ENCODE measurements at places on chromosomes 4 and X.

DNA sequence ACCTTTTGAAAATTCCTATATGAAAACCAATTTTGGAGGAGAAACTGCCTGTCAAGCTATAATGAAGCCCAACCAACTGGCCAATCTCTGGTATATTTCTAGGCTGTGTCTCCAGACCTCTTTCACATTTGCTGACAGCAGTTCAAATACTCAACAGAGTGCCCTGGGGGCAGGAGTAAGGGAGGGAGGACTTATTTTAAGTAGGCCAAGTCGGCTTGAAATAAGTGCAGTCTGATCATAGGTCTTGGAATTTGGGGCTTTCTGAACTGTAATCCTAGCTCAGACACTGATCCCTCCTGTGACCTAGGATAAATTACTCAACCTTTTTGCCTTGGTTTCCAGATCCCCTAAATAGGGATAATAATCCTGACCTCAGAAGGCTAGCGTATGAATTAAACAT lies 59.4 kb upstream of the SLC7A11 start:
- DNase-seq, result no peak

DNA sequence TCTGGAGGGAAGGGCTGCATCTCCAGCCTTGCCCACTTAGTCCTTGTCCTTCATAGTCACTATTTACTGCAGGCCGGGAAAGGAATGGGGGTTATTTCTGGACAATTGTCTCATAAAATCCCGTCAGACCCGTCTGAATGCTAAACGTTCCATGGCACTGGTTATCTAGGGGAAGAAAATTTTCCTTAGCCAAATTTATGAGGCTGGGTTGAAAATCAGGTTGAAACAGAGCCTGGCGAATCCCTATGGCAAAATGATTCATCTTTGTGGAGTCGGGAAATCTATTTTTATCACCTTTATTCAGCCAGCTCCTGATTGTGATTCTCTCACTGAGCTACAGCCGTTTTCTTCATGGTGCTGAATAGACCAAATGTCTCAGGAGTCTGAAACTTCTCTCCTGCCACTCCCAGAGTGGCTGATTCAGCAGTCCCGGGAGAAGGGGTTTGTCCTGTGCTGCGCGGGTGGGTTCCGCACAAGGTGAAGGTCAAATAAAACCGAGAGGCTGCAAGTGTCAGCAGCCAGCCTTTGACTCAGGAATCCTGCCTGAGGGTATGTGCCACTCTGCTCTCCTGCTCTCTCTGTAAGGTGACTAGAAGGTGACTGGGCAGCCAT lies 1.0 kb downstream of the LIMCH1 start:
- DNase-seq, result no peak

GRCh38 chr4:102527695-102528283 lies 26.6 kb downstream of the NFKB1 start:
- DNase-seq, result no peak

DNA sequence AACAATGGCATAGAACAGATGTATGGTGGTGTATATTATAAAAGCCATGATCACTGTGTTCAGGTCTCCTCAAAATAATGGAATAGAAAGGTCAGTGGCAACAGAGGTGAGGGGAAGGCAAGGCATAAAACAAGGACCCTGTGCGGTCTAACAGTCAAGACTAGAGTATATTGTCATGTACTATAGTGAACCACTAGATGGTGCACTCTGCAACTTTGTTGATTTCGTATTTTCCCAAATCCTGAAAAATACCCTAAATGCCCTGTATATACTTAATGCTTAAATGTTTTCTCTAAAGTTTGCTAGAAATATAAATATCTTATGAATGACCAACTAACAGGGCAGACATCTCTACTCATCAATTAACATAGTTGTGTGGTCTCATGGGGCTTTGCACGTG lies 453.0 kb downstream of the PCDH11X start:
- DNase-seq, result no peak

DNA sequence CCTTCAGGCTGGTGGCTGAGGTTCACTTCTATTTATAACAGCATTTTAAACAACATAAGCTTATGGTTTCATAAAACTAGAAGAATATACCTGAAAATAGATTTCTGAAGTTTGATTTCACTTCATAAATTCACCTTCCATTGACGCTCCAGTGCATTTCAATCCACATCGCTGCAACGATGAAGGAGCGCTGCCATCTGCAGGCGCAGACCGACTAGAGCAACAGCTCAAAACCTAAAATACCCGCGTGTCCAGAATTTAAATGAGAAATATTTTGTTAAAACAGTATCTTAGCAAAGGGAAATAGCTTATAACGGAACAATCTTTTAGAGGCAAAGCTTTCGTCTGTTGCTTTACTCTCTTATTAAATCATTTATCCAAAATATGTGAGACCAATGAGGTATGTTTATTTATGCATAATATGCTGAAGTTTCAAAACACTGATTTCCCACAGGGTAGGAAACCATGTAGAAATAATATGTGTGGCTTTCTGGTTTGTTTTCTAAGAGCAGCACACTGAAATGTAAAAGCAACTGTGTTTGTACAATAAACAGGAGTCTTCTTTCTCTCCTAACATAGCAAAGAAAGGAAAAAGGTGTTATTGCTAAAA lies 816.4 kb upstream of the FRG1 start:
- DNase-seq, result no peak

DNA sequence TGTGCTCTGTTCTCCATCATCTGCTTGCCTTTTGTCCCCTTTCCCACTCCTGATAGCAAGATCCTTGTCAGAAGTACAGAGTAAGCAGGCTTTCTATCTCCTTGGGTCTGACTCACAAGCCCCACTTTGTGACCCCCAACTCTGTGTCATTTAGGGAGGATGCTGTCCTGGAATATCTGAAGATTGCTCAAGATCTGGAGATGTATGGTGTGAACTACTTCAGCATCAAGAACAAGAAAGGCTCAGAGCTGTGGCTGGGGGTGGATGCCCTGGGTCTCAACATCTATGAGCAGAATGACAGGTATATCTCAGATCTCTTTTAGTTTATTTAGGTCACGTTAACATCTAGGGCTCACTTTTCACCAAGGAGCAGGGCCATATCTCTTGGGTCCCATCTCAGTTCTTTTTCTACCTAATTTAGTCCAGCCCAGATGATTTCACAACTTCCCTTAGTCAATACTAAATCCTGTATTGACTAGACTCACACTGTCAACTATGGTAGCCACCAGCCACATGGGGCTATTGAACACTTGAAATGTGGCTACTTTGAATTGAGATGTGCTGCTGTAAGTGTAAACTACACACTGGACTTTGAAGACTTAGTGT lies 64.3 kb downstream of the MSN start:
- no peak for DNase-seq

GRCh38 chrX:136468391-136469103 lies 19.2 kb upstream of the BRS3 start:
- no peak for DNase-seq

DNA sequence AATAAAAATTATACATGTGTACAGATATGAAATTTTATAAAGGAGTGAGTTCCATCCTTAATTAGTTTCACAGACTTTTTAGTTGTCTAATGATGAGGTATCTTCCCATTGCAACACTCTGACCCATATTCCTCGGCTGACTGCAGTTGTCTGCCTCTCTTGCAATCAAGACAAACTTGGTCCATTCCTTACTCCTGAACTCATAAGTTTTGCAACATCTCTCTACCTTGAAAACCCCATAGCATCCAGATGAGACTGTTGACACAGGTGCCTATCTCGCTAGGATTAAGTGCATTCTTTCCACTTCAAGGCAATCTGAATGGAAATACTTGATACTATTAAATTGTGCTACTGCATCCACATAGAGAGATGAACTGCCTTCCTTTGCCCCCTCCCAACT lies 2.3 kb downstream of the XKRX start:
- no peak for DNase-seq

GRCh38 chr4:7676398-7676922 lies 241.7 kb upstream of the PSAPL1 start:
- no peak for DNase-seq

GRCh38 chrX:150337536-150337935 lies 25.6 kb upstream of the MAMLD1 start:
- no peak for DNase-seq

DNA sequence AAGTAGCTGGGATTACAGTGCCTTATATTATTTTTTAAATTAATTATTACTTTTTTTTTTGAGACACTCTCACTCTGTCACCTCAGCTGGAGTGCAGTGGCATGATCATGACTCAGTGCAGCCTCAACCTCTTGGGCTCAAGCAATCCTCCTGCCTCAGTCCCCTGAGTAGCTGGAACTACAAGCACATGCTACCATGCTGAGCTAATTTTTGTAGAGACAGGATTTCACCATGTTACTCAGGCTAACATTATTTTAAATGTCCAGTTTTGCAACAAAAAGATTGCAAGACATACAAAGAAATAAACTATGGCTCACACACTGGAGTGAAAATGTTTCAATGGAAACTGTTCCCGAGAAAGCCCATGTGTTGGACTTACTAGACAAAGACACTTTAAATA lies 59.2 kb downstream of the MND1 start:
- no peak for DNase-seq

- DNase-seq, result no peak
Observed at GRCh38 chr4:152554742-152555141, 18.9 kb upstream of the FBXW7 start.

DNA sequence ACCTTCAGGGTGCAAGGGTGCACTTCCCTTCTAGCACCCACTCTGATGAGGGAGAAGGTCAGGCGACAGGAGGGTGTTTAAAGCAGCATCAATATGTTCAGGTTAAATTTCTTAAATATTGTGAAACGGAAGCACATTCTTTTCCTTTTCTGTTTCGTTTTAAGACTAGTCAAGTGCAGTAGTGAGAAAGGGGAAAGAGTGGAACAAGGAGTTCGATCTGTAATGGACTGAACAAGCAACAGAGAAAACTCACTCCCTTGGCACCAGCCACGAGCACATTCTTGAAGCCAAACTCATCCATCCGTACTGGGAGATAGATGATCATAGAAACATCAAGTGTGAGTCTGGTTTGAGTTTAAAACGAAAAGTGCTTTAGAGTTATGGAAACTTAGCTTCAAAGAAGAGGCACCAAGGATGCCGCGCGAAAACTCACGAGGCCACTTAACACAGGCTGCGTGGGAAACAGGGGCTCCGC lies 815 bp downstream of the FAM53A start:
- DNase-seq, result no peak

DNA sequence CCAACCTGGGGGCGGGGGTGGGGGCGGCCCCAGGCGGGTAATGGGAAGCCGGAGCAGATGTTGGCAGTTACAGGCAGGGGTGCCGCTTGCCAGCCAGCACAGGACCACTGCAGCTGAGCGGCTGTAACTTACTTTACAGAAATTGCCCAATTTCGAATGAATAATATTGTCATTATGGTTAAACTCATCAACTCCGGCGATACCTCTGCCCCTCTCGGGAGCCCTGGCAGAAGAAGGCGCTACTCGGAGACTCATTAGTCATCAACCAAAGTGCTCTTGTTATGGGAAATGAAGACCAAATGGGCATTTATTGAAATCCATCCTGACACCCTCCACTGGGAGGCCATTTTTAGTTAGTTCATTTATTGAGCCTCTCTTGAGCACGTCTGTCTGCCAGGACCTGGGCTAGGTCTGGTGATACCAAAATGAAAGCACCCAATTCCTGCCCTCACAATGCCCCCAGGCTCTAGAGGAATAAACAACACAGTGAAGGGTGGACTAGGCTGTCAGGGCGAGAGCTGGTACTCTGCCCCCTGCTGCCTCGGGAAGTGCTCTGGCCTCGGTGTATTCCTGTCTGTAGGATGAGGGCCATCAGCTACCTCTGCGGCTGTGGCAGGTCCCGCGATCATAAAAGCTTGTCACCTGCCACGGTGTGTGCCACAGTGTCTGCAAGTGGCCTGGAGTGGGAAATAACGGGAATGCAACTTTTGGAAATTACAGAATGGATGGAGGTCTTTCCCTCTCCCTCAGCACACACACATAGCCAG lies 159.1 kb upstream of the PSAPL1 start:
- DNase-seq, result no peak

DNA sequence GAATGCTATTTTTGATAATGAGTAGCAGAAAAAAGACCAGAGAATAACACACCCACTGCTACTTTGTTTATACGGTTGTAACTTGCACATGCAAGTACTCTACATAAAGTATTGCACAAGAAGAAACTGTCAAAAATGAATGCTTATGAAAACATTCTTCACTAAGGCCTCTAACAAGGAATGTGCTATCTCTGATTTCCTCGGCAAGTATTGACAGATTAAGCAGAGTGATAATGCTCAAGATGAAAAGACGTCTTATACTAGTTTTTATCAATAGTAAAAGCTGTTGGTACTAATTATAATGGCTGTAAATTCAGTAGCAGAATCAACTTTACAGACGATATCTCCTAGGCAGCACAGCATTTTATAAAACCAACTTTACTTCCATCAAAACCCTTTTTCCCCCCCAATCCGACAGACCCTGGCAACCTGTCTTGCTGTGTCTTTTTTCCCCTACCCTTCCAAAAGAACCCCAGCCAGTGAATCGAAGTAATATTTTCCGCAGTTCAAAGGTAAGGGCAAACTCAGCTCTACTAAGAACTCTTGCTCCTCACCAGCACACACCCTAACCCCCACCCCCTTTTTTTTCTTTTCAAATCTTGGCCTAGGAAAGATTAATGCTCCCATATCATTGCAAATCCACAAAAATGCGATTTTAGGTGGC lies 1.5 kb downstream of the FRYL start:
- DNase-seq, result no peak

GRCh38 chr4:176970853-176971252 lies 178.1 kb upstream of the VEGFC start:
- no peak for DNase-seq

DNA sequence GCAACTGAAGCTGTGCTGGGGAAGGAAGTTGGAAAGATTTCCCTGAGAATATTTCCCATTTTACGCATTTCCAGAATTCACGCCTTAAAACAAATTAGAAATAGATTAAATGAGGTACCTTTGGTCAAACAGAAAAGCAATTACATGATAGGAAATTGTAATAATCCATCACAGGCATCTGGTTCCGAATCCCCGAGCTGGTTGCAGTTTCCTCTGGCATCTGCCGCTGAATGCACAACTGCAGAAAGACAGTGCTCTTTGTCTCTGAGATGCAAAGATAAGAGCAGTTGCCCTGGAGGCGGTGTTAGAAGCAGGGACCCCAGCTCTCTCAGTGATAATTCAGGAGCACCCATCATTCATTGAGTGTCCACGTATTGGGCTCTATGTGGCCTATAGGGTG lies 224.4 kb downstream of the LDB2 start:
- no peak for DNase-seq

DNA sequence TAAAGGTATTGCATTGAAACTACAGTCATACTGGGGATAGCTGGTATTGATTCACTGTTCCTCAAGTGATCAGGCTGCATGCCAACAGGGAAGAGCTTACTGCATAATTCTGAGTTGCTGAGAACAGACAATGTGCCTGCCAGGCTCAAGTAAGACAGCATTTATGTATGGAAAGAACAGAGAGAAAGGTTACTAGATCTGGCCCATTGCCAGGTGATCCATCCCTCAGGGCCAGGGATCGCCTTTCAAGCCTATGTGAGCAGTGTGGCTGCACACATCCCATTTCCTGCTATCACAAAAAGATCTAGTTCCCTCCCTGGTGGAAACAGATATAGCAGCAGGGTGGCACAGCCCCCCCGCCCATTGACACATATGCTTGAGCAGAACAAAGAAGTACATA lies 254.0 kb downstream of the TMA16 start:
- no peak for DNase-seq
